ENCODE measurements at places on chromosomes 11 and 22. TPM values are rescaled to one million over a fixed set of nuclear protein-coding genes. Genes with fewer than 3 reads are reported as not detected.

The BIK gene
- 6.0 TPM for total RNA-seq

The MUC5AC gene
- total RNA-seq: not detected

The OR5T1 gene
- not detected for total RNA-seq

The IL10RA gene
- total RNA-seq: 21.9 TPM

The CCDC116 gene
- total RNA-seq: 0.89 TPM

The PTPRCAP gene
- 5.6 TPM for total RNA-seq

The MIAT gene
- 0.67 TPM for total RNA-seq

The OR8A1 gene
- total RNA-seq: not detected

The C1QTNF5 gene
- 13.0 TPM for total RNA-seq

The WT1 gene
- not detected for total RNA-seq

The FAM180B gene
- total RNA-seq: 0.83 TPM

The CRYAB gene
- total RNA-seq: 278 TPM

The FAM118B gene
- 23.6 TPM for total RNA-seq

The PAMR1 gene
- total RNA-seq: 3.6 TPM

The APOBEC3F gene
- 6.0 TPM for total RNA-seq

The LRRN4CL gene
- total RNA-seq: 2.5 TPM

The MEI1 gene
- 2.3 TPM for total RNA-seq

The TMPRSS5 gene
- 0.40 TPM for total RNA-seq

The VWA5A gene
- 23.5 TPM for total RNA-seq

The HTR3B gene
- not detected for total RNA-seq

The PKDREJ gene
- total RNA-seq: not detected

The PDGFD gene
- 43.5 TPM for total RNA-seq

The TSSK2 gene
- total RNA-seq: 0.78 TPM

The E2F8 gene
- total RNA-seq: not detected
